ENCODE measurements at places on chromosomes 12 and 14.

- no peak for DNase-seq
Observed at GRCh38 chr12:14473707-14474287, 93.9 kb downstream of the PLBD1 start.

GRCh38 chr14:68479247-68479646 is 313.6 kb downstream of the ZFP36L1 start:
- no peak for DNase-seq

DNA sequence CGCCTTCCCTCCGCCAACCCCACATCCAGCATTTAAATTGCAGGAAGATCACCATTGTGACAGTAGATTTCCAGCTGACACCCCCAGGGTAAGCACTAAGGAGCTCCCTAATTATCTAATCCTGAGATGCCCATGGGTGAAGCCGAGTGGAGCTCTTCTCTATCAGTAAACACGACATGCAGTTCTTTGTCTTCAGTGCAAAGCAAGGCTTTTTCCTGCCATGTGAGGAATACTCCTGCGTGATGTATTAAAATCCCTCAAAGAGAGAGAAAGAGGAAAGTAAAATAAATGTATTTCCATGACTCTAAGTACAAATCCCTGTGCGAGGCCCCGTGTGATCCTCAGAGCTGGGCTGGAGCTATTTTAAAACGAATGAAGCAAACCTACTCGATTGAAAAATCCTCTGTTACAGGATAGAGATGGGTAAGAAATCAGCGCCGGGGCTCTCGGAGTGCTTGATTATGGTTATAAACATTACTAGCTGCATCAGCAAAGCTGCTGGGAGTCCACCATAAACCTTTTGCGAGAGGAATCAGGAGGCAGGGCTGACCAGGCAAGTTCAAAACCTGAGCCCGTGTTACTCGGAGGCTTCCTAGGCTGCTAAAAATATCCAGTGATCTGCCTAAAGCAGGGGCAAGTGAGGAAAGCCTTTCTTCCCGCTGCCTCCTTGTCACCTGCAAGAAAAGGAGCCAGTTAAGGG is 61.5 kb downstream of the MAP1LC3B2 start:
- no peak for DNase-seq

- DNase-seq = no peak
Observed at GRCh38 chr12:10381928-10382628, 7.8 kb downstream of the KLRK1 start.

Data from CD4-positive, alpha-beta T cell treated with Interleukin-4 for 4 hours (primary cell).